ENCODE measurements at places on chromosomes 5 and 9. TPM values are rescaled to one million over a fixed set of nuclear protein-coding genes. Genes with fewer than 3 reads are reported as not detected.

KYAT1 gene
- 2.1 TPM for total RNA-seq

SAP30L gene
- total RNA-seq = 13.0 TPM

ANKRD34B gene
- total RNA-seq = under 0.01 TPM

AJM1 gene
- total RNA-seq = 0.52 TPM

CNTNAP3B gene
- 14.6 TPM for total RNA-seq

LTC4S gene
- 3.7 TPM for total RNA-seq
